ENCODE measurements at places on chromosomes 5 and 9.
A peak's percentile ranks its signal among the peaks of the same experiment; 100 is the strongest.

DNA sequence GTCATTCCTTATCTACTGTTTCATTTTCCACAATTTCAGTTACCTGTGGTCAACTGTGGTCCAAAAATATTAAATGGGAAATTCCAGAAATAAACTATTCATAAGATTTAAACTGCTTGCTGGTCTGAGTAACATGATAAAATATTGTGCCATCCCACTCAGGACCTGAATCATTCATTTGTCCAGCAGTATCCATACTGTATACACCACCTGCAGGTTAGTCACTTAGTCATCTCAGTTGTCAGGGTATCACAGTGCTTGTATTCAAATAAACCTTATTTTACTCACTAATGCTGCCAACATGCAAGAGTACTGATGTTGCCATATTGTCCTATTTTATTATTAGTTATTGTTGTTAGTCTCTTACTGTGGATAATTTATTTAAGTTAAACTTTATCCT is 139.7 kb downstream of the FBXO4 start:
- DNase-seq: no peak

DNA sequence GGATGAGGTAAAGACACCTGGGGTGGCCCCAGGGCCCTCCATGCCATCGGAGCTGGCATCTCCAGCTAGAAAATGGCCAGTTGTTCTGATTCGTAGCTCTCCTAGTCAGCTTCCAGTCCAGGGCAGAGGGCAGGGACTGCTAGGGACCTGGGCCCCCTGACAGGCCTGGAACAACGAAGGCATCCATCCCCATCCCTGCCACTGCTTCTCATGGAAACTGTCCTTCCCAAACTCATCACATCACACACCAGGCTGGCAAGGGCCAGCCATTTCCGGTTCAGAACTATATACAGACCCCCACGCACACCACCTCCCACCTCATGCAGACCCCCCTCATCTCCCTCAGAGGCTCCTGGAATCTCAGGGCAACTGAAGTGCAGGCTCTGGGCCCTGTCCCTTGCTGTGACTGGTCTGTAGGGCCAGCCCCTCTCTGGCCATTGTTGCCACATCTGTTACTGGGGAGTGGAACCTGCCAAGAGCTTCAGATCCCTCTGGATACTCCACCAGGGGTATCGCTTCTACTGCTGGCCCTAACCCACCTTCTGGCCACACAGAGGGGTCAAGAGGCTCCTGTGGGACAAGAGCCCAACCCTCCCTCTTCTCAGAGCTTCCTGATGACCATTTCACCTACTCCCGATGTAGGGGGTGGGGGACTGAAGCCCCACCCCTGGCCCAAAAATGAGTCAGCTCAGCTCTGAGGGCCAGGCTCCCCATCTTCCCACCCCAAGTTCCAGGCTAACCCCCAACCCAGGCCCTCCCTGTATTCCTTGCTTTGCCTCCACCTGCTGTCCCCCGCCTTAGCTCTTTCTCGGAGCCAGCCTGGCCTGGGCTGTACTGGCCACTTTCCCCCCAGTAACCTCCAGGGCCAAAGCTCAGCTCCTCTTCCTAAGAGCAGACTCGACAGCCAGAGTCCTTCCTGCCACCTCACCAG is 1.2 kb upstream of the MZB1 start:
- DNase-seq: no peak

- DNase-seq: no peak
These were observed 62.1 kb downstream of the ZSWIM6 start for GRCh38 chr5:61394078-61394704.

DNA sequence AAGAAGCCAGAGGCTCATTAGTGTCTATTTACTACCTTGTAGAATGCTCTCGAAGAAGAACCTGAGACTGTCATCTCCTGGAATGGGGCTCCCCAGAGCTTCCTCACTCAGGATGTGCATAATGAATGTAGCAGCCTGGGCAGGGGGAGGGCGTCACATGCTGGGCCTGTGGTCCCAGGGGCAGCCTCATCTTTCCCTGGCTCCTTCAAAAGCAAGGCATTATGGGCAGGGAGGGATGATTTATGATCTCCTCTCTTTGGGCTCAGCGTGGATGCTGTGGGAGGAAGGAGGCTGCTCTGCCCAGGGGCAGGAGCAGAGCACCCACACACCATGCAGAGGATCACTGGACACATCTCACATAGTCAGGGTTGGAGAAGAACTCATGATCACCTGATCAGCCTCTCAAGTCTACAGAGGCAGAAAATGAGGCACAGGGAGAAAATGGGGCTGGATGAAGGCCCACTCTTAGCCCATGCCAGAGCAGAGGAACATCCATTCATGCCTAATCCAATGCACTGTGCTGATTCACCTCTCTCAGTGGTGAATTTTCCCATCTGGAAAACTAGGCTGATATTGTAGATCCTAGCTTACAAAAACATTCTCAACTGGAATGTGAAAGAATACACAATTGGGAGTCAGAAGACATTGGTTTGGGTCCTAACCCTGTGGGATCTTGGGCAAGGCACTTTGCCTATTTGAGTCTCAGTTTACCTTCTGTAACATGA is 173.7 kb downstream of the CARTPT start:
- DNase-seq: no peak

- DNase-seq: peak; percentile 43
These were observed 100.1 kb upstream of the DHFR start for GRCh38 chr5:80754900-80755299.

- DNase-seq: peak; percentile 46
These were observed 38.8 kb downstream of the CARTPT start for GRCh38 chr5:71757590-71758543.

- no peak for DNase-seq
These were observed 138.2 kb upstream of the FST start for GRCh38 chr5:53342236-53342635.

DNA sequence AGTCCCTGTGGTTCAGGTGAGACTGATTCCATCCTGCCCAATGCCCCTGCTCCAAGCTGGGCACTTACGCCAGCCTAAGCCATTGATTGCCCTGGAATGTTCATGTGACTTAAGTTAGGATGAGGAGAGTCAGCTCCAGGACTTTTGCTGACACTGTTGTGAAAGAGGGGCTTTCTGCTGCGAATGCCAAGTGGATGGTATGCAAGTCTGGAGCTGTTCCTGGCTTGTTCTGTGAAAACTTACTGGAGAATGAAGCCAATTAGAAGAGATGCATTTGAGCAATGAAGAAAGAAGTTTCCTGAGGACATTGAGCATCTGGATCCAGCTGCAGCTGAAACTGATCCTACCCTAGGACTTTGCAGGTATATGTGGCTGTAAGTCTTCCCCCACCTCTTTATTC is 61.2 kb upstream of the ZFR start:
- no peak for DNase-seq

- no peak for DNase-seq
These were observed 183.3 kb downstream of the DEPDC1B start for GRCh38 chr5:60516688-60517087.

GRCh38 chr9:106970976-106971457 is 108.1 kb downstream of the ZNF462 start:
- no peak for DNase-seq

DNA sequence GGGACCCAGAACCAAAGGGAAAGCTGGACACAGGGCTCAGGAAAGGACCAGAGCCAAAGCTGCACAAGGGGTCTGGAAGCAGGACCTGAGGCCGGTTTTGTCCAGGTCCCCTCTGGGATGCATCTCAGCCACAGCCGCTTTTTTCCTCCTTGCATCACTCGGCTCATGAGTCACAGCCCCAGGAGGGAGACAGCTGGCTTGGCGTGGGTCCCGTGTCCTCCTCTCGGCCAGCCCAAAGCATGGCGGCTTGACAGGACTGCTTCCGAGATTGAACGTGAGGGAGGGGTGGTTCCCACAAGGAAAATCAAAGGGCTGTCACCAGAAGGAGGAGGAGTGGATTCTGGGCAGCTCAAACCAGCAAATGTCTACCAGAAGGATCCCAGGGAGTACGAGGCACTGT is 56.7 kb upstream of the CPLX2 start:
- DNase-seq: no peak

- DNase-seq: no peak
These were observed 308.9 kb downstream of the SLIT3 start for GRCh38 chr5:168992016-168992415.

DNA sequence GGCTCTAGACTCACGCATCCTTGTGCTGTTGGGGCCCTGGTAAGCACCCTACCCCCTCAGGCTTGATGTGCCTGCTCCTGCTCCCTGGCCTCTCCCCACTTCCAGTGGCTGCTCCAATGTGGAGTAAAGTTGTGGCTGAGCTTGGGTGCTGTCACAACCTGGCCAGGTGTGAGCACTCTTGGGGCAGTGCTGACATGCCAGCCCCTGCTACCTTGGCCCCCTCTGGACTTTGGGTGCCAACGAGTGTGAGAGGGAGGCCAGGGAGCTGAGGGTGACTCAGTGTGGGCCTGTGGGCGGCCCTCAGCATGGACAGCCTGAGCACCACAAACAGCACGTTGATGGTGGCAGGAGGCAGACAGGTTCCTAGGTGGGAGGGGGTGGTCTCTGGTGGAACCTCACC is 870.2 kb upstream of the C9orf72 start:
- no peak for DNase-seq

- no peak for DNase-seq
These were observed 20.3 kb upstream of the ENC1 start for GRCh38 chr5:74660873-74661272.

DNA sequence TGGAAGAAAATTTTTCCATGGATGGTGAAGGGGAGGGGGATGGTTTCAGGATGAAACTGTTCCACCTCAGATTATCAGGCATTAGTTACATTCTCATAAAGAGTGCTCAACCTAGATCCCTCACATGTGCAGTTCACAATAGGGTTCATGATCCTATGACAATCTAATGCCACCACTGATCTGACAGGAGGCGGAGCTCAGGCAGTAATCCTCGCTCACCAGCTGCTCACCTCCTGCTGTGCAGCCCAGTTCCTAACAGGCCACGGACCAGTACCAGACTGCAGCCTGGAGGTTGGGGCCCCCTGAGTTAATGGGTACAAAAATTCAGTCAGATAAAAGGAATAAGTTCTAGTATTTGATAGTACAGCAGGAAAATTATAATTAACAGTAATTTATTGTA is 337.2 kb downstream of the NPR3 start:
- DNase-seq: no peak

DNA sequence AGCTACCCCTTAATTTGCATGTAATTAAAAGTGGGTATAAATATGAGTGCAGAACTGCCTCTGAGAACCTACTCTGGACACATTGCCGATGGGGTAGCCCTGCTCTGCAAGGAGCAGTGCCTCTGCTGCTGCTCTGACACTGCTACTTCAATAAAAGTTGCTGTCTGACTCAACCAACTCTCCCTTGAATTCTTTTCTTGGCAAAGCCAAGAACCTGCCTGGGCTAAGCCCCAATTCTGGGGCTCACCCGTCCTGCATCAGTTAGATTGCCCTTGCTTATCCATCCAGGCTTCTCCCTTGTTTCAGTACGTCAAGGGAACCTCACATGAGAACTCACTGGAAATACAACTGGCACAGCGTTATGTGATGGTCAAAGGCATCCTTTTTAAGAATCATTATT is 44.1 kb downstream of the FBXL7 start:
- no peak for DNase-seq

- DNase-seq: no peak
These were observed 53.2 kb downstream of the NIPAL4 start for GRCh38 chr5:157513182-157513581.

Measured in suppressor macrophage treated with lipopolysaccharide for 1 hour (primary cell).